Activated effector memory CD4-positive, alpha-beta T cell treated with Interleukin-2 at 50 U/mL for 16 hours (primary cell): ENCODE measurements at places on chromosomes 7 and 10.

GRCh38 chr10:76303682-76304316 lies 872.4 kb downstream of the LRMDA start:
- no peak for DNase-seq

DNA sequence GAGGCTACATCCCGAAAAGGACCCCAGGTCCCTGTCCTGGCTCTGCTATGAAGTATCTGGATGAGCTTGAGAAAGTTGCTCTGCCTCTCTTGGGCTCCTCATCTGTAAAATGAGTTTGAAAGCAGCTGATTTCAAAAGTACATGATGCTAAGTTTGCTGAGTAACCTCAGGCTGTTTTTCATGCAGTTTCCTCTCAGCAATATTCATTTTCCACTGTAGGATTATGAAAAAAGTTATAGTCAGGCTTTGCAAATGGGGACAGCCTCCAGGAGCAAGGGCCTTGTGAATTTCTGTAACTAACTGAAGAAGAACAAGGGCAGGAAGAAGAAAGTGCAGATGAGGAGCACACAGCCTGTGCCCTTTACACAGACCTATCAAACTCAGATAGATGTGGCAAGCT lies 167.3 kb upstream of the KMT2E start:
- DNase-seq, result no peak

- no peak for DNase-seq
These were observed 7.7 kb downstream of the TMEM273 start for GRCh38 chr10:49180444-49180860.

- DNase-seq, result no peak
These were observed 18.5 kb downstream of the PTN start for GRCh38 chr7:137324796-137325696.
